ENCODE measurements at places on chromosomes 7 and 10.

DNA sequence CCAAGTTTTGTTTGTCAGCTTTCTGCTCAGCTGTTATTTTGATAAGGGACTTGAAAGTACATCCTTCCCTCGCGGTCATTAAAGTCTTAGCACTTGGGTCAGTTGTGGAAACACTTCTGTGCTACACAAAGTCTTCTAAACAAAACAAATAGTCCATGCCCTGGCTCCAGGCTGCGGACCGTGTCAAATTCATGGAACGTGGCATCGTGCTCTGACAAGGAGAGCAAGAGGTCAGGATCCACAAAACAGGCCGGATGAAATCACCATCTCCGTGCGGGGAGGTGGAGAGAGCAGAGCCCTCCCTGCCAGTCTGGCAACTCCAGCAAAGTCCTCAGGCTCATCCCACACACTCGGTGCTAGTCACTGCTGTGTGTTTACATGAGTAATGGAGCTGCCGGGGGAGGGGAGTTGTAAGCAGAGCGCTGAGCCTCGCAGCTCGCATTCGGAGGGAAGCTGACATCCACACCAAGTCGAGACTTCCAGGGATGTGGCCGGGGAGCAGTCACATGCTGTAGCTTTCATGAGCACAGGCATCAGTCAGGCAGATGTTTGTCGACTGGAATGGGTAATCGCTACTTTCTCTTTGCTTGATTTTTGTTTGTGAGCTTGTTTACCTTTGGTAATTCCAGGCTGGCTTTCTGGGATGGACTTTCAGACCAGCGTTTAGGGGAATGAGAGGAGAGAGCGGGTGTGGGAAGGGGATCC lies 147.6 kb downstream of the ARID5B start:
- peak; percentile 87 for DNase-seq

DNA sequence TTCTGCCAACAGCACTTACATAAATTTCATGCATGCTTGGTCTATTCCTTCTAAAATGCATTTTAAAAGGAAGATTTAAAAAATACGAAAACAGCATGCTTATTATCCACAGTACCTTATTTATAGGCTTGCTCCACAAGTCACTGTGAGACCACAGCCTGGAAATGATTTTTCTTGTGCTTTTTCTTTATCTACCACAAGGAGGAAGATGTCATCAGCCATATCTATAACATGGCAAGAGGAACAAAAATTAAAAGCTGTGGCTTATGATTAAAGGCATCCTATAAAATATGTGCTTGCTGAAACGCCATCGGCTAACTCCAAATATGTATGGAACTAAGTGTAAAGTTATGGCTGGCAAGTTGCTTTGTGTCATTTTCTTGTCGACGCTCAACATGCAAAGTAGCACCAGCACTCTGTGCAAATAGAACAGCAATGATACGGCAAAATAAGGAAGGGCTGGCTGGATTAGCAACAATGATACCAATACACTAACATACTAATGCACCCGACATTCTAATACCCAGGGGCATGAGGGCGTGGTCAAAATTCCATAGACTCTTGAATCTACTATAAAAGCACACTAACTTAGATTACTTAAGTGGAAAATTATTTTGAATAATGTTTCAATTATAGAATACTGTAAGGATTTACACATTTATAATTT lies 41.2 kb upstream of the AKR1E2 start:
- DNase-seq, result no peak

DNA sequence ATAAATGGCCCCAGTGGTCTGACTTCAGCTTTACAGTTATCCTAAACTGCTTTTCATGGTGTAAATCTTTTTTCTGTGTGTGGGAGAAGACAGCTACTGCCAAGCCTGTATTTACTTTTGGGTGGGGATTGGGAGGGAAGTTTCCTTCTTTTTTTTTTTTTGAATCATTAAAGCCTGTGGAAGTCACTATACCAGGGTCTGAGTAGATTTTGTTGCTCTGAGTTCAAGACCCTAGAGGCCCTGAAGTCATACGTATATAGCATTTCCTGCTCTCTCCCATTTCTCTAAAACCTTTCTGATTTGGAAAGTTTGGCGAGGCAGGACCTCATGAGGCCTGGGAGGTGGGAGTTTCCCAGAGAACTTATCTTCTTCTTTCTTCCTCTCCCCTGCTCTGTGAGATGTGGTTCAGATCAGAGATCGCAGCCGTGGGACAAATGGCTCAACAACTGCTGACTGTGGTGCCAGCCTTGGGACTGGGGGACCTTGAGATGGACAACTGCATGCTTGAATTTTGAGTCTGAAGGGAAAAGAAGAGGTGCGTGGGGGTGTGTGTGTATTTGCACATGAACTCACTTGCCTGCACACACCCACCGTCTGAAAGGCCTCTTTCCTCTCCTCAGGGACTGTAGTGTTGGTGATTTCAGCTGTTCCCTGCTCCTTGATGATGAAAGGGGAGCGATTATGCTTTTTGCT lies 18.1 kb downstream of the LRMDA start:
- no peak for DNase-seq

GRCh38 chr7:5348134-5349004 lies 65.6 kb downstream of the SLC29A4 start:
- DNase-seq, result no peak

GRCh38 chr10:2212244-2212834 lies 475.0 kb upstream of the ADARB2 start:
- DNase-seq, result no peak

- DNase-seq, result no peak
Observed at GRCh38 chr7:55083206-55083605, 64.4 kb downstream of the EGFR start.
